ENCODE measurements at places on chromosomes 13 and 19.

DNA sequence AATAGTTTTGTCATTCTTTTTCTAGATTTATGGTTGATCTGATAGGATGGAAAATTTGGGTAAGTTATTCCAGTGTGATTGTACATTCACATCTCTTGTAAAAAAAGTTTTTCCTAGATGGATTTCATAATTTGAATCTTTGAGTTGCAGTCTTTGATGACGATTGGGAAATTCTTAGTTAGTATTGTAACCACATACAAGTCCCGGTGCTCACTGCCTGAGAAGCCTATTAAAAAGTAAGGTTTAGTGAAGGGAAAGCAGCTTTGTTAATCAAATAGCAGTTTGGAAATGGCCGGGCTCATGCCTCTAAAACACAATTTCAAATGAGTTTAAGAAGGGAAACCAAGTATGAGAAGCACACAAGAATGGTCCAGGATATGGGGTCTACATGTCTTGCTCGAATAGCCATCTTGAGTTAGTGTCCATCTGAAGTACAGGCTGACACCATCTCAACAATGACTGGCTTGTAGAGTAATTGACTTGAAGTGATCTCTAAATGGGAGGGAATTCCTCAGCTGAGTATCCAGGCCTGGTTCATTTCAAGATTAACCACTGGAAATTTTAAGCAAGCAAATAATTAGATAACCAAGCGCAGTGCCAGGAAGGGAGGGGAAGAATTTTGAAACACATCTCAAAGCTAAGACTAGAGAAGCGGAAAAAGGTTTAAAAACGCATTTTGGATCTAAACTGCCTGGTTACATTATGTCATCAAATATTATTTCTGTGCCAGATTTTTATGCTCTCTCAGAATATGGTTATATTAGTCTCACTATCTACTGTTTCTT lies 1145.6 kb upstream of the MIR17HG start:
- no peak for DNase-seq

GRCh38 chr19:1609103-1609396 lies 3.8 kb upstream of the UQCR11 start:
- no peak for DNase-seq

DNA sequence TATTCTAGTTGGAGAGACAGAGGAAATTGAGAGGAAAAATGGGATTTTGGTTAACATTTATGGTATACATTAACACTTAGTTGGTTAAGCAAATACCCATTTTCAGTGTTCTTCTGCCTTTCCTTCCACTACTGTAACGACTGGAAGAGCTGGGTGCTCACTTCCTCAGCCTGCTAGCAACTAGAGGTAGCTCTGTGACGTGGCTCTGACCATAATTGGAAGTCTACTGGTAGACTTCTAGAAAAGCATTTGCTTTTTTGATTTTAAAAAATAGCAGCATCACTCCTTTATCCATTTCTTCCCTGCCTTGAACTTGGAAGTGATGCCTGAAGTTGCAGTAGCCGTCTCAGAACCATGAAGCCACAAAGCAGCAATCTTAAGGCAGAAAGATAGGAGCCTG lies 15.9 kb downstream of the NHLRC3 start:
- no peak for DNase-seq

- DNase-seq = no peak
These were observed 19.9 kb downstream of the LMTK3 start for GRCh38 chr19:48491793-48492123.

DNA sequence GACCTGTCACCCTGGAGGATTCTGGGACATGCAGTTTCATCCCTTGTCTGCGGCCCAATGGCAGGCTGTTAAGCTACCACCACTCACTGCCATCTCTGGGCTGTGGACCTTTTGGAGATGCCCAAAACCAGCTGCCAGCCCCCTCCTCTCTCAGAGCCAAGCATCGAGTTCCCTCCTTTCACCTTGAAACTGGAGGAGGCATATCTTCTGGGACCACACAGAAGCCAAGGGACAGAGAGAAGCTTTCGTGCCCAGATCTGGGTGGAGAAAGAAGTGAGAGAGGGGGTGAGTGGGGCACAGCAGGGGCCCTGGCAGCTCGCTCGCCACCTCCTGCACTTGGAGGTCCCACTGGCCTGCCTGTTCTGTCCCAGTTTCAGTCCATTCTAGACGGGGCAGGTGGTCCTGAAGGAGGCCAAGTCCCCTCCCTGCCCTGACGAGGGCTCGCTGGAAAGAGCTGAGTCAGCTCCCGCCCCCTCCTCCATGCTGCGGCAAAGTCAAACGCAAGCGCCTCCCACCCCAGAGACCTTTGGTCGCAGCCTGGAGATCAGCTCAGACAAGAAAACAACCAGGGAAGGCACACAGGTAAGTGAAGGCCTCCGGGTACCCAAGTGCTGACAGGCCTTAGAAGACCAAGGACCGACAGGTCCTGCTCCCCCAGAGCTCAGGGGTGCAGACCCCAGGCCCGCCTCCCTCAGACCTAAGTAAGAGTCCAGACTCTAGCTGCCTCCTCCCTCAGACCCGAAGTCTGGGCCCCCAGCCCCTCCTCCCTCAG lies 3.8 kb downstream of the BCAT2 start:
- no peak for DNase-seq

- no peak for DNase-seq
These were observed 234.5 kb downstream of the DLEU7 start for GRCh38 chr13:50609011-50609410.

DNA sequence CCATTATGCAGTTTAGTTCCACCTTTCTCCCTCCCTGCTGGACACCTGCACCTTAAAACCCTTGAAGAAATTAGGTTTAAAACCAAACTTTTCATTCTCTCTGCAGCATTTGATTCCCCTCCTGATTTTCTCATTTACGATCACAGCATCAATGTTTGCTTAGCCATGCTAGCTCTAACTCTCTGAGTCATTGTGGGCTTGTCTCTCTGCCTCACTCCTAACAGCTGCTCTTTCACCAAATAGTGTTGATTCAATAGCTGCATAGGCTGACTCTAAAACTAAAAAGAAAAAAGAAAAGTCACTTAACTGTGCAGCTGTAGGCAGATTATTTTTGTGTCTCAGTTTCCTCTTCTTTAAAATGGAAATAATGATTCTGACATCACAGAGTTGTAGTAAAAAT lies 1124.9 kb downstream of the DIAPH3 start:
- no peak for DNase-seq

GRCh38 chr13:113546571-113547237 lies 37.8 kb upstream of the TFDP1 start:
- no peak for DNase-seq

GRCh38 chr13:71902676-71903075 lies 35.7 kb upstream of the DACH1 start:
- no peak for DNase-seq

Measured in KG1 (cell line).